Fibroblast of skin of abdomen (primary cell): ENCODE measurements at places on chromosomes 3 and 15.

- DNase-seq, result no peak
Observed at GRCh38 chr3:46095307-46095706, 68.0 kb upstream of the XCR1 start.

GRCh38 chr3:32667072-32667582, 17.9 kb upstream of the CNOT10 start:
- DNase-seq, result no peak

GRCh38 chr3:77247061-77247460, 207.2 kb downstream of the ROBO2 start:
- peak; percentile 1 for DNase-seq

DNA sequence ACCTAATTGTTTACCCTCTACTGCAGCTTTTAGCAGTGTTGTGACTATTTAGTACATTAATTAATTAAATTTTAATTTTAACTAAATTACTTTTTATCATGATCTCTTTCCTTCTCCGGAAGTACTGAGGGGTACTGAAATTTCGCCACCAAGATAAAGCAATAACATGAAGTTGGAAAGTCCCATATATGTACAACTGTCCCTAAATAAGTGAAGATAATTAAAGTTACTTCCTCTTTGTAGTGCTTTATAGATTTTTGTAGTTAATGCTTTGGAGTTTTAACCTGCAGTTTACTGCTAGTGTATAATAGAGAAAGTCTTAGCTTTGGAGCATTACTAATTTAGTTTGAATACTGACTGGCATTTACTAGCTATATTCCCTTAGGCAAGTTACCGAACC, 325.3 kb downstream of the NAALADL2 start:
- DNase-seq, result no peak
